ENCODE measurements at places on chromosomes 12 and 14. TPM values are rescaled to one million over a fixed set of nuclear protein-coding genes. Genes with fewer than 3 reads are reported as not detected.
A peak's percentile ranks its signal among the peaks of the same experiment; 100 is the strongest.

The GPX2 gene
- total RNA-seq, result not detected

The SLC10A1 gene
- total RNA-seq, result not detected

The TMPRSS12 gene
- total RNA-seq, result not detected

The AVPR1A gene
- not detected for total RNA-seq

The SYT1 gene
- total RNA-seq, result not detected

The ALG10B gene
- total RNA-seq, result 18.9 TPM

The GUCY2C gene
- not detected for total RNA-seq

GRCh38 chr14:54301359-54301758 is 95.4 kb upstream of the CDKN3 start:
- DNase-seq, result no peak

- DNase-seq, result no peak
Measured at GRCh38 chr12:124861492-124861891, 2.2 kb downstream of the SCARB1 start.

- no peak for DNase-seq
Measured at GRCh38 chr12:3292677-3293412, 198.2 kb upstream of the PRMT8 start.

DNA sequence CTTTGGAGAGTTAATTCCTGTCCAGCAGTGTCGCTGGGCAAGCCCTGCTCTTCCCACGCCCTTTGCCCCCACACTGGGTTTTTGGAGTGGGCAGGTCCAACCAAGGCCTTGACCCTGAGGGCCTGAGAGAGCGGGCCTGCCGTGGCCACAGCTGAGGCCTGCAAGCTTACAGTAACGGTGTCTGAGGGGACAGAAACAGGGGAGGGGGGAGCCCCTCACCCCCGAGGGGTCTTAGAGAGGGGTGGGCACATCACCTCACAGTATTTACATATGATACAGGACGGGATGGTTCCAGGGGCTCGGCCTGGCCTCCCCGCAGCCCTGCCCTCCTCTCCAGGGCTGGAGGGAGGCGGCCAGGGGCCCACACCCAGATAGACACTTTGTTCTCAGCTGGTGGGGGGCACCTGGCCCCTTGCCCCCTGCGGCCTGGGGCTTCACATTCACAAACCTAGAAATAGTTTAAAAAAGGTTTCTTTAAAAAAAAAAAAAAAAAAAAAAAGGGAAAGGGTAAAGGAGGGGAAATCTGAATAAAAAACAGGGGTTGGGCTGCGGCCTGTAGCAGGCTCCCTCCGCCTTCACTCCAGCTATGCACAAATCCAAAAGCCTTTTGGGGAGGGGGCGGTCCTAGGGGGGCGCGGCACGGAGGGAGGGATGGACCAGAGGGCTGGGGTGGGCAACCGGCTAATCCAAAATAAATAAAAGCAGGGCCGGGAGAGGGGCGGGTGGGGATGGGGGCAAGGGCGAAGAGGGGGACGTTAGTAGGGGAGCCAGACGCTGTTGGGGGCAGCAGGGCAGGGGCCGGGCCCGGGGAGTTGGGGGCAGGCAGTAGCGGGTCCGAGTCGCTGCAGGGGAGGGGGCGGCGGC is 14.8 kb upstream of the PLA2G1B start:
- no peak for DNase-seq

DNA sequence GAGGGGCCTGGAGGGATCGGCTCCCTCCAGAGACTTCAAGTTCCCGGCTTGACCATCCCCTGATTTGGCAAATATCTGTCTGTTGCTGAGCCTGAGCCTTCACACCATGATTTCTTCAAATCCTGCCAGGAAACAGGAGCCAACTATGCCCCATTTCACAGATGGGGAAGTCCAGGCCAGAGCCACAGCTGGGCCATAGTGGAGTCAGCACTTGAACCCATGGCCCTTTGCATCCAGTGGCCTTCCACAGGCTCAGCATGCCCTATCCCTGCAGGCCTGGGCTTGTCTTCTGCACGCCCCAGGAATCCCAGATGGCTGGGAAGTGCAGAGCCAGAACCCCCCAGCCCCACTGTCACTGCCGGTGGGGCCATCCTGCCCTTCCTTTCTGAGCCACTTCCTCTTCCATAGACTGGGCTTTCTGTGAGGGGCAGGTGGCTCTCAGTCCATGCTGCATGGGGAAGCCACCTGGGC is 44.9 kb downstream of the CYP46A1 start:
- no peak for DNase-seq

GRCh38 chr12:108587826-108588225 is 10.1 kb downstream of the TMEM119 start:
- no peak for DNase-seq

GRCh38 chr14:32008602-32009193 is 68.4 kb upstream of the ARHGAP5 start:
- no peak for DNase-seq

DNA sequence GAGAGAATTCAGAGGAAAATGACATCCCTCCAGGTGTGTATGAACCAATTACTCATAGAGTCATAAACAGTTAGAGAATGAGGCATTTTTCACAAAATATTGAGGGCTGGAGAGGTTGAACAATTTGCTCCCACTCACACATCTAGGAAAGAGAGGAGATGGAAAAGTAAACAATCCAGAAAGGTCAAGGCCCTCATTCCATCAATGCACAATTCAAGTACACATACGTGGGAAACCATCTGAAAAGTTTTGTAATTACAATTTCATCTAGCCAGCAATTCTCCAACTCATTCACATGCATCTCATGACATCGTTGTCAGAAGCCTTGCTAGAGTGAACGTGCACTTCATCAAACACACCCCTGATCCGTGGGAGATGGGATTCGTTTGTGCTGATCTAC is 15.7 kb upstream of the BCL2L14 start:
- no peak for DNase-seq

DNA sequence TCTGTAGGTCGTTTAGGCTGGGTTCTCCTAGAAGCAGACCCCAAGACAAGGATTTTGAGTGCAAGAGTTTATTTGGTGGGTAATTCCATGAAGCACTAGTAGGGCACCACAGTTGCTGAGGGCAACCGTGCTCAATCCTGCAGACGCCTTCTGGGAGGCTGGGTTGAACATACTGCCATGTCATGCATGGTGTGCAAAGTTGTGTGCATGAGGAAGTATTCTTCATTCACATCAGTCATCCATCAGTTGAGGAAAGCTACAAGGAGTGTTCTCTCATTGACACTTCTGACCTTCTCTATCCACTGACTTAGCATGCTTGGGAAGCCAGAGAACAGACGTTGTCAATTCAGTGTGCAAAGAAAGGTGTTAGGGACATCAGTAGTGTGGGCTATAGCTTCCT is 179.2 kb downstream of the PTPN11 start:
- DNase-seq, result no peak

DNA sequence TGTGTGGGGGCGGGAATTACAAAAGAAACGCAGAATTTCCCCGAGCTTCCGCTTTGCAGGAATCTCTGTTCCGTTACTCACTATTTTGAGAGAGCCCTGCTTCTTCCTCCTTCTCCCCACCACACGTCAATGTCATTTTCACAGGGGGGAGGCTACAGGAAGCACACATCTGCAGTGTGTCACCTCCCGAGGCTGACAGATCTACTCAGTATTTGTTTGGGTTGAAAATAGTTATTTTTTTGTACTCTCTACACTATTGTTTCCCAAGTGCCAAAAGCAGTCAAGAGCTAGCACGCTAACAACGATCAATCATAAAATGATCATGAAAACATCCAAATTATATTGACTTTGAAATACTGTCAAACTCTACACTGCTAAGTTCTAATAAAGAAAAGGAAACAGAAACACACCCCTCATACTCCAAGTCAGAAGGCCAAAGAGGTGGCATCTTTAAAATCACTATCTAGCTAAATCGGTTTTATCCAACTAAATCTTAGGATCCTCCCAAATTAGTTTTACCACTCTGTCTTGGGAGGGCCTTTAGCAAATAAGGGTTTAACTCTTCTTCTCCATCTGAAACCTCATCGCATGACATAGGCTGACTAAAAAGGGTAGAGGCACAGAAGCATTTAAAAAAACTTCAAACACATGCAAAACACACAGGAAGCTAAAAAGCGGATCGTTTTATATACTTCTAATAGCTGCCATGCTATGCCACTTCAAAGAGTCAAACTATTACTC is 51.8 kb downstream of the FOXN3 start:
- DNase-seq, result peak; percentile 81

DNA sequence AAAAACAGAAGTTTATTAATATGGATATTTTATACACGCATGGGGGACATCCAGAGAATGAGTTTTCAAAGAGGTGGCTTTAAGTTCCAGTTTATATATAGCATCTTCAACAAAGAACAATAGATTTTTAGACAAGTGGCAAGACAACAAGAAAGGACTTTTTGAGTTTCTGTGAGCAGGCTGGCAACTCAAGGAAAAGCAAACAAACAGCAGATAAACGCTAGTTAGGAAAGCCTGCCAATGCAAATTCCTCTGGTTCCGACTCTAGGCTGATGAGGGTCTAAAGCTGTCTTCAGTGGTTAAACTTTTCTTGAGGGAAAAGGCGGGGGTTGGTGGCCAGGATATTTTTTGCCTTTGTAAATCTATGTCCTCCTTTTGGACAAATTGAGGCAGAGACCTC is 78.4 kb upstream of the EEA1 start:
- no peak for DNase-seq

DNA sequence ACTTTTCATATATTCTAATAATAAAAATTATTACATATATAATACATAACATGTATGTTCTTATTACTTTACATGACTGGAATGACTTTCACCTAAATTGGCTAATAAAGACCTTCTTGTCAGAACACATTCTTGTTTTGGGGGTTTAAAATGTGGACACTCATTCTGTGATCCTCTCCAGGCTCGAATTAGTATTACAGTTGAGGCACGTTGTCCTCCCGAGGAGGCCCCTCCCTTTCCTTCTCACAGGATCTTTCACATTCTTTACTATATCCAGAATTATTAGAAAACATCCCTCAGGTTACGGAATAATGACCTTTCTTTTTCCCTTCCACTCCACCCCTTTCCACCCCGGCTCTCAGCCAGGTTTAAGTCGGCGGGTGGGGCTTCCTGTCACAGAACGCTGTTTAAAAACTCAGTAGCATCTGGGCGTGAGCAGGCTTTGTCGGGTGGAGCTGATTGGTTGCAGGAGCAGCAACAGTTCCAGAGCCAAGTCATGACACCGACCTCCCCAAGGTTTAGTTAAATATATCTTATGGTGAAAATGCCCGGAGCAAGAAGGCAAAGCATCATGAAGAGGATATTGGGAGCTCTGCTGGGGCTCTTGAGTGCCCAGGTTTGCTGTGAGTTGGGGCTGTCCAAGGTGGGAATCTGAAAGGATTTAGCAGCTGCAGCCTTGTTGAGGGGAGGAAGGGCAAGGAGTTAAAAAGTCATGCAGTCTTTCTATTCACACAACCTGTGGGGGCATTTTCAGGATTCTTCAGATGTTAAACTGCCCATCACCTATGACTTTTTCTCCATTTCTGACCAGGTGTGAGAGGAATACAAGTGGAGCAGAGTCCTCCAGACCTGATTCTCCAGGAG is 396.7 kb upstream of the OR4E1 start:
- peak; percentile 74 for DNase-seq

DNA sequence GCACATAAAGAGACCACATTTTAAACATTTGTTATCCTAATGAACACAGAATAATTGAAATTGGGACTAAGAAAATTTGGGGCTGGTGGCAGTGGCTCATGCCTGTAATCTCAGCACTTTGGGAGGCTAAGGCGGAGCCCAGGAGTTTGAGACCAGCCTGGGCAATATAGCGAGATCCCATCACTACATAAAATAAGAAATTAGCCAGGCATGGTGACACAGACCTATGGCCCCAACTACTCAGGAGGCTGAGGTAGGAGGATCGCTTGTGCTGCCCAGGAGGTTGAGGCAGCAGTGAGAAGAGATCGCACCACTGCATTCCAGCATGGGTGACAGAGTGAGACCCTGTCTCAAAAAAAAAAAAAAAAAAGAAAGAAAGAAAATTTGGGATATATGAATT is 59.7 kb downstream of the CPM start:
- no peak for DNase-seq

DNA sequence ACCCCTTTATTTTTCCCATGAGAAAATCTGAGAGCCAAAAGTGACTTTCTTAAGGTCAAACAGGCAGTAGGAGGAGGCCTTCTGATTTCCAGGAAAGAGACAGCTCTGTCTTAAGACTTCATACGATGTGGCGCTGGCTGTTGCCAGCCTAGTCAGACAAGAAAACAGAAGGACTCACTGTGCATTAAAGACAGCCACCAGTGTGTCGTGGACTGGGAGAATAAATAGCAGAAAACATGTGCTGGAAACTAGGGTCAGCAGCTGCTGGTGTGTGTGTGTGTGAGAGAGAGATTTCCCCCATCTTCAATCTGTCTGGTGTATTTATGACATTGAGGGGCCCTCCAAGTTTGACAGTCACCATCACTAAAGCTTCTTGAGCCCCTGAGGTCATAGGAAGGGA is 708.6 kb upstream of the TMEM132C start:
- DNase-seq, result no peak

DNA sequence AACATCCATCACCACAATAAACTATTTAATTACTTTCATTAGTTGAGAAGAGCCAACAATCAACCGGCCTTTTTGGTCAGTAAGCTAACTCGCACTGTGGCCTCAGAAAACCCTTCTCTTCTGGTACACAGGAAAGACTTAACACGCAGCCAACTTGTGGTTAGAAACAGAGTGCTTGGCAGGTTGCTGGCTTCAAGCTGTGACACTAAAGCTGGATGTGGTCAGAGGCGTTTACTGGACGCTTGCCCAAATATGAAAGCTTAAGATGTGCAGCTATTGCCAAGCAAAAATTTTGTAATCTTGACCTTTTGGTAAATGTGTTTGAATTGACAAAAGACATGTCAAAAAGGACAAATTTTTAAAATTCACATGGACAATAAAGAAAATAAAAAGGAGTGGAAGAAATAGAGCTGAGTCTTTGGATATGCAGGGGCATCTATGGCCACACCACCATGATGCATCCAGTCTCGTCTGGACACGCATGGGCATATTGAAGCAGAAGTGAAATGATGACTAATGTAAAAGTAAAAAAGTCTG is 2.6 kb upstream of the KLRK1 start:
- DNase-seq, result peak; percentile 87

- DNase-seq, result peak; percentile 38
Measured at GRCh38 chr12:131088701-131089530, 135.2 kb downstream of the ADGRD1 start.

- DNase-seq, result no peak
Measured at GRCh38 chr14:57560681-57561080, 67.0 kb upstream of the CCDC198 start.

DNA sequence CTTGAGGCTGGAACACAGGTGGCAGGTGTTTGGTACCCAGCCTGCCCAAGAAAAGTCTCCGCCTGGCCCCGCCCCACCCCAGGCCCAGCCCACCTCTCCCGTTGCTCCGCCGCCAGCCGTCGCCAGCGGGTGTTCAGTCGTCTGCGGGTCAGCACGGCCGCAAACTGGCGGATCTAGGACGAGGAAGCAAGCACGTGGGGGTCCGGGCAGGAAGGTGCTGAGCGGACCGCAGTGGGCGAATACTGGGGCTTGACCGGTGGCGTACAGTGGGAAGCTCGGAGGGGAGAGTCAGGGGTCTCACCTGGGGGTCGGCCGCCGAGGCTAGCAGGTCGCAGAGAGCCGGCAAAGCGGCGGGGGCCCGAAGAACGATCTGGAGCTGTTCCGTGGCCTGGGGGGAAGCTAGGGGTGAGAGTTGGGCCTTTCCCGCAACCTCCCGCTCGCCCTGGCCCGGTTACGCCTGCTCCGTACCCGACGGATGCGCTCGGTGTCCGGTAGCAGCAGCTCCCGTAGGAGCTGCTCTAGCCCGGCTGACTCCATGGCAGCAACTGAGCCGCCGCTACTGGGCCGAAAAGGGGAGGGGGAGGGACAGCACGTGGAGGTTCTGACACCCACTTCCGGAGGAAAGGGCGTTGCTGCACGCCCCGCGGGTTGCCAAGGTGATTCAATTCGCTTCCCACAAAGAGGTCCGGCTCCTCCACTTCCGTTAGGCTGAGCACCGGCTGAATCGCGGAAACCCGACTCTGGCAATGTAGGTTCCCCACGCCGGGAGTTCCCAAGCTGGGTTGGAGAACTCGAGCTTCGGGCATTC is at the start of gene IPO4:
IPO4 (minus strand) TSS at position 566 of the 808 bp plus-strand sequence; CDS start at position 537, 29 bp downstream.
- peak; percentile 97 for DNase-seq

Measured in activated CD8-positive, alpha-beta memory T cell treated with anti-CD3 and anti-CD28 coated beads, Interleukin-2, amount 10 ng/mL, durations not matched to agents 7 days and 5 days (primary cell).